WTC11 (cell line): ENCODE measurements at places on chromosomes 5 and 9. TPM values are rescaled to one million over a fixed set of nuclear protein-coding genes. Genes with fewer than 3 reads are reported as not detected.

GRCh38 chr5:174724484-174725260 is at the start of gene MSX2:
TSS of gene MSX2 (plus strand) at chr5:174724582. CDS start at chr5:174724660, 78 bp downstream.
- H3K27me3 ChIP-seq, result peaks cover 99% of the 10 kb centered on the region
- no peak within 1 kb of the TSS for H3K27ac ChIP-seq
- peaks cover 72% of the 10 kb centered on the region for H3K4me1 ChIP-seq
- DNase-seq, result peak; percentile 91

- H3K36me3 ChIP-seq, result no peaks in the 10 kb centered on the region
- no peak overlapping the region for H3K4me3 ChIP-seq
- no peak for DNase-seq
- H3K27ac ChIP-seq, result no peak overlapping the region
- H3K4me1 ChIP-seq, result peaks cover 7% of the 10 kb centered on the region
Measured at GRCh38 chr9:14057368-14058324, 256.3 kb downstream of the NFIB start.

- peak overlapping the region; percentile 54; the same call in 1 of the 2 replicates for H3K27ac ChIP-seq
- peak; percentile 15 for DNase-seq
- peaks cover 10% of the 10 kb centered on the region for H3K4me1 ChIP-seq
- H3K4me3 ChIP-seq, result no peak overlapping the region
- H3K36me3 ChIP-seq, result no peaks in the 10 kb centered on the region
Measured at GRCh38 chr9:109856785-109857184, 76.8 kb downstream of the PALM2AKAP2 start.

DNA sequence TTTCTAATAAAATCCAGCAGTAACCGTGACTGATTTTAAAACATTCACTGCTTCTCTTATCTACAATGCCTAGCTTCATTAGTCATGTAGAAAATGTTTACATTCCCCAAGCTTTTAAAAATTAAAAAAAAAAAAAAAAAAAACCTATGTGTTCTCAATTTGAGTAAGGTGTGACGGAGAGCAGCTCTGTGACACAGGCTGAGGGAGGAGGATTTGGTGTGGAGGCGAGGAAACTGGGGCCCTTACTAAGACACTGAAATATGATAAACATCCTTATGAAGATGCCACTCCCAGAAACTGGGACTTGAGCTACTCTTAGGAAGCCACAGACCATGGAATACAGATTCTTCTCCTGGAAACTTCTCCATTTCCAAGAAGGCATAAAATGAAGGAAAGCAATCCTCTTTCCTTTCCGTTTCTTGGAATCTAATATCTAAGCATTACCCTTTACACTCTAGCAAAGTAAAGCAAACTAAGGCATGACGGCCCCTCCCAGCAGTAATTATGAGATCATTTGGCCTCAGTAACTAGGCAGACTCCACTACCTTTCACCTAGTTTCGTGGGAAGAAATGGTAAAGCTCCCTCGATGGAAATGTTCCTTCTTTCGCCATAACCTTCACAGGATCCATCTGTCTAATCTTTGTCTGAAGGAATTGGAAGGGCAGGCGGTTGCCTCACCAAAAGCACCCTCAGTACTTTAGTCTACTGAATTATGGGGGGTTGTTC is 23.5 kb downstream of the GRAMD2B start:
- H3K36me3 ChIP-seq, result peaks cover 18% of the 10 kb centered on the region
- H3K27ac ChIP-seq, result no peak overlapping the region
- no peak overlapping the region for H3K4me3 ChIP-seq
- peaks cover 24% of the 10 kb centered on the region for H3K4me1 ChIP-seq

DNA sequence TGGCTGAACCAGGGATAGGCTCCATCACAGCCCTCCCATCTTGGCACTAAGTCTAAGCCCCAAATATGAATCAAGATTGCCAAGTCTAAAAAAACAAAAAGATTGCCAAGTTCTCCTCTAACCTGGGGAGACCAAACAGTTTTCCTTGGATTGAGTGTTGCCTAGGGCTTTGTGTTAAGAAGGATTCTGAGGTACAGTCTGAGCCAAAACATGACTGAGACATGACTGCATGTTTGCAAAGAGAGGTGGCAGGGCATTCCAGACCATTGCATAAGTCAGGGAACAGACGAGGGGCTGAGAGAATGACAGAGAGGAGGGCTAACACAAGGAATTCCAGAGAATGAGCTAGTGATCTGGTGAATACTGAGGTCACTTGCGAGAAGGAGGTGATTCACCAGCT is 11.4 kb downstream of the LAMC3 start:
- H3K4me1 ChIP-seq, result peaks cover 16% of the 10 kb centered on the region
- H3K4me3 ChIP-seq, result no peak overlapping the region
- DNase-seq, result no peak
- H3K27me3 ChIP-seq, result no peaks in the 10 kb centered on the region
- H3K27ac ChIP-seq, result no peak overlapping the region

DNA sequence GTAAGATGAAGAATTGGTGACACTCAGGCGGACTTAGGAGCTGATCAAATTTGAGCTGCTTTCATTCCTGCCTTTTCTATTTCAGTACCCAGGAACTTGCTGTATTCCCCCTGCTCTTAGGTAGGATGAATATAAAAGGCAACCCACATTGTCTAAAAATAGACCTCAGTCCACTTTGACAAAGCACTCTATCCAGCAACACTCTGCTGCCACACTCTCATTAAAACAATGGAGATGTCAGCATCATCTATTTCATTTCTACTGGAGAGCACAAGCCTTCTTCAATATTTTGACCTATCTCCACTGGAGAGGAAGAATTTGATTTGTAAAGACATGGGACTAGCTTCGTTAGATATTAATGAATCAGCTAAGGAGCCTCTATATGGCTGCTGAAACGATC is 468.4 kb downstream of the PTPRD start:
- no peak overlapping the region for H3K27ac ChIP-seq
- H3K4me3 ChIP-seq, result no peak overlapping the region
- no peaks in the 10 kb centered on the region for H3K36me3 ChIP-seq
- no peaks in the 10 kb centered on the region for H3K4me1 ChIP-seq

DNA sequence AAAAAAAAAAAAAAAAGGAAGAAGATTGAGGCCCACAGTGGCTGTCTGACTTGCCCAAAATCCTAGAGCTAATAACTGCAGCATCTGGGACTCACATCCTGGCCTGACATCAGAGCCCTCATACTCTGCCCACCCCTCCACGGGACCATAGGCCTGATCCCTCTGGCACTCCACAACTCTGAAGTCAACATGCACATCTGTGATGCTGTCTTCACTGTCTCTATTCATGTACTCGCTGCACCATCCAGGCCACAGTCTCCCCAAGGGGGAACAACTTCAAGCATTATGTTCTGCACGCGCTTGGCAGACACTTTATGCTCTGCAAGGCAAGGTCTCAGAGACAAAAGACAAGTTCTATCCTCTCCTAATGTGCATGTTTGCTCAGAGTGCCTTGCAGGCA is 158.2 kb downstream of the SPOCK1 start:
- no peak for DNase-seq
- no peak overlapping the region for H3K4me3 ChIP-seq
- no peaks in the 10 kb centered on the region for H3K36me3 ChIP-seq
- H3K27me3 ChIP-seq, result no peaks in the 10 kb centered on the region
- no peak overlapping the region for H3K27ac ChIP-seq

Gene DAB2IP
- 35.0 to 52.6 TPM (median 35.7 TPM) in 3 replicates for total RNA-seq

Gene GABRG2
- 3.4 to 4.0 TPM (median 3.7 TPM) in 3 replicates for total RNA-seq
